Stimulated activated CD4-positive, alpha-beta T cell treated with anti-CD3 and anti-CD28 coated beads, Interleukin-1b, Interleukin-23, amount 100 ng/mL, for 1 hour (primary cell): ENCODE measurements at places on chromosomes 2 and 18.

DNA sequence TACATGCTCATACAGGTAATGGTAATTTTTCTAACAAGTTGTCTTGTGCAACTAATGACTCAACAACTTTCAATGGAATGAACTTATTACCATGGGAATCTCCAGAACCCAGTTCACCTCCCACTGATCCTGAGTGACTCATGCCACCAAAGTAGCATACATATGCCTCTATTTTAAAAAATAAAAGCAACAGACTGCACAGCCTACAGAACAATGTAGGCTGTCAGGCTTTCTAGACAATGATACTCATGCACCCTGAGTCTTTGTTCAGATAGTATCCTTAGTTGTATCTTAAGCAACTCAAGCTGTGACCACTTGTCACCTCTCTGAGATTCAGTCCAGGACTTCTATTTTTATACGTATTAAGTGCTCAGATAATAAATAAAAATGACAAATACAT is 531.0 kb upstream of the SETBP1 start:
- no peak for DNase-seq

- DNase-seq: no peak
These were observed 79.8 kb downstream of the LIMS1 start for GRCh38 chr2:108614043-108614545.

DNA sequence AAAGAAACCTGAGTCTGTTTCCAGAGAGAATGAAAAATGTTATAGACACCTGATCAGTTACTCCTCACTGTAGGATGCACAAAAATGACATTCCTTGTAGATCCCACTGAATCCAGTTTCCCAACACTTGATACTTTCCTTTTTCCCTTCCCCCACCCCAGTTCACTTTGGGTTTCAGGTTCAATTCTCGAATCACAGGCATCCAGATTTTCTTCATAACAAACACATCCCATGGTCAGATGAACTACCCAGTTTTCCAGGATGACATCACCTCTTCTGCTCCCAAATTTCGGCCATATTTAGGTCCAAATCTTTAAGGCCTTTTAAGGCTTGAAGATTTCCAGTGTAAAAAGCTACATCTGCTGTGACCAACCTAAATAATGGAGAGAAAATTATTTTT is 51.5 kb downstream of the UGP2 start:
- DNase-seq: no peak

- no peak for DNase-seq
These were observed 457.0 kb upstream of the MYT1L start for GRCh38 chr2:2788076-2788475.

DNA sequence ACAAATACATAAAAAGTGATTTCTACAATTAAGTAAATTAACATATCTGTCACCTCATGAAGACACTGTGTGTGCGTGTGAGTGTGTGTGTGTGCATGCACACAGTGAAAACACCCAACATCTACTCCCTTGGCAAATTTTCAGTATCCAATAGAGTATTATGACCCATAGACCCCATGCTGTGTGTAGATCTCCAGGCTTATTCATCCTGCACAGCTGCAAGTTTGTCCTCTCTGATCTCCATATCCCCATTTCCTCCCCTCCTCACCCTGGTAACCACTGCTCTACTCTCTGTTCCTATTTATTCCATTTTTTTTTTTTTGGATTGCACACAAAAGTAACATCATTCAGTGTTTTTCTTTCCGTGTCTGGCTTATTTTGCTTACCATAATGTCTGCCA is 391.0 kb downstream of the SOX11 start:
- DNase-seq: no peak

DNA sequence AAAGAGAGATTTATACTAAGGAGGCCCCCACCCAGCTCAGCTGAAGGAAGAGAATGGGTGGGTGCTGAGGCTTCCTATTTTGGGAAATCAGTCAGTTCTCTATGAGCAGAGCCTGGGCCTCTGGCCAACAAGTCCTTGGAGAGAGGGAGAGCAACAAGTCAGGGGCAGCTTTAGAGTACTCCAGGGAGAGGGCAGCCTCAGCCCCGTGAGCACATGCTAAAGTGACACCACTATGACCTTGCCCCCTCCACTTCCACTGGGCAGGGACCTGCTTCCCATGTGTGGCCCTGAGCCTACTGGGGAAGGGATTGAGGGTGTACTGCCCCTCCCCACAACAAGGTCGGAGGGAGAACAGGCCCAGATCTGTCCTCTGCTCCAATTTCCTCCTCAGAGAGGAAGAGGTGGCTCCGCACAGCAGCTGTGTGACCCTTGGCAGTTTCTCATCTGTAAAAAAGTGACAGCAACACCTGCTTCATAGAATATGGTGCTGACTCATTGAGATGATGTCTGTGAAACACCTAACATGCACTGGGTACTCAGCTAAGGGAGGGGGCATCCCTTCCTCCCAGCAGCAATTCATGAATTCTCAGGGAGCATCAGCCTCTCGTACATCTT is 72.9 kb downstream of the CLHC1 start:
- no peak for DNase-seq

- DNase-seq: no peak
These were observed 803.9 kb upstream of the POU3F3 start for GRCh38 chr2:104049981-104050380.
